ENCODE measurements at places on chromosomes 4 and X.

GRCh38 chr4:165716472-165716871 lies 156.6 kb upstream of the TLL1 start:
- DNase-seq, result peak; percentile 4

GRCh38 chr4:169311643-169312365 lies 41.0 kb upstream of the SH3RF1 start:
- peak; percentile 49 for DNase-seq

GRCh38 chrX:323721-324628 lies 5.4 kb upstream of the GTPBP6 start:
- no peak for DNase-seq

GRCh38 chr4:98444371-98444770 lies 183.2 kb downstream of the RAP1GDS1 start:
- no peak for DNase-seq

DNA sequence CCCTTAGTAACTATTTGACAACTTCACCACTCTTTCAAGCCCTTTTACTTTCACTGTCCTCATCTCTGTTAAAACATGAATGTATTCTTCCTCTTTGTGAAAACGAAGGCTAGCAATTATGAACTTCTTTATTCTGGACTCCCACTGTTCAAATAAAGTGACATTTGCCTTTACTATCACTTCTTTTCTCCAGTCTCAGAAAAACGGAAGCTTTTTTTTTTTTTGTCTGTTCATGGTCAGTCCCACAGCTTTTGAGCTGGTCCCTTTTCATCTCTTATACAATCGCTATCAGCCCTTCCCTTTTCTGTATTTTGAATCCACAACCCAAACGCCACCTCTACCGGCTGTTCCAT lies 327.7 kb downstream of the DKK2 start:
- DNase-seq, result no peak

DNA sequence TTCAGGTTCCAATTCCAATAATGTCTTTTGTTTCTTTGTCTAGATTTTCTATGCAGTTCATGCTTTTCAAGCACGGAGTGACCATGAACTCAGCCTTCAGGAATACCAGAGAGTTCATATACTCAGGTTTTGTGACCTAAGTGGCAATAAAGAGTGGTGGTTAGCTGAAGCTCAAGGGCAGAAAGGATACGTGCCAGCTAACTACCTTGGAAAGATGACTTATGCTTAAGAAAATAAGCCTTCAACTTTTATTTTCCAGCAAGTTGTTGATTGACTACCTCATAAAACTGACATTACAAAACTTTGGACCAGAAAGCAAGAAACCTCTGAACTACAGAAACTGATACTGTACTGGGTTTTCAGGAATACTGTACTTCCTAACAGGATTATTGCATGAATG lies 30.8 kb downstream of the INTS12 start:
- DNase-seq, result no peak

DNA sequence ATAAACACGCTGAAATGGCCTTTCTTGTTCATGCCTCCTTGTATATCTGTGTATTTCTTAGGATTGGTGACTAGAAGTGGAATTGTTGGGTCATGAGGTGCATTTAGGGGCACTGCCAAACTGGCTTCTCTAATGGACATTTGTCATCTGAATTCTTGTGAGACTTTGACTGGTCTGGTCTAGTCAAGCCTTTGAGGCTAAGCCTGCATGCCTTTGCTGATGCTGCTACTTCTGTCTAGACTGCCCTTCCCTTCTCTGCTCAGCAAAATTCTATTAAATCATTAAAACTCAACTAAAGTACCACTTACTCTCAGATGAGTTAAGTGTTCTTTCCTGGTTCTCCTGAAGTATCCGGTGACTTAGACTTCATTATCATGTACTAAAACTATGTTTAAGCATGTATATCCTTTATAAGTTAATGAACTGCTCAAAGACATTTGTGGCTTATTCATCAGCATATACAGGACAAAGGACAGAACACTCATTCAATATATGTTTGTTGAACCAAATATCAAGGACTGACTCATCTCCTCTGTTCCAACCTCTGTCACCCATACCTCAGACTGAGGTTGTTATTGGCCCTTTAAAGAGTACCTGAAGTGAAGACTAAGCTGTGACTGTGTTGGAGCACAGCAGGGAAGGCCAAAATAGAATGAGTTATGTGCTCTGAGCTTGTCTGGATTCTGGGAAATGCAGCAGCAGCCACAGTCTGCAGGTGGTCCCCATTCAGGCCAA lies 9.0 kb downstream of the TCEAL1 start:
- DNase-seq, result no peak

DNA sequence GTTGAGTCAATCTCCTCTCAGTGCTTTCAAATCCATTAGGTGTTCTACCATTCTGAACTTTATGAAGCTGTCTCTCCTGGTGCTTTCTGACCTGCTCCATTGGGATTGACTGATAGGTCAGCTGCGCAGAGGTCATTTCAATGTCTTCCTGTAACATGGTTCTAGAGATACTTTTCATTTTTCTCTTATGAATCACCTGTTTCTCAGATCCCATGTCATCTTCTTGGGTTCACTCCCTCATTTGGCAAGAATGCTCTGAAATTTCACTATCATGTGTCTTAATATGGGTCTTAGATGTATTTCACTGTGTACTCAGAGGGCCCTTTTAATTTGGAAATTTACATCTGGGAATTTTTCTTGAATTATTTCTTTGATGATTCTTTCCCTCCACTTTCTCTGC lies 13.8 kb upstream of the PGM2 start:
- DNase-seq, result no peak

- no peak for DNase-seq
Measured at GRCh38 chr4:138596896-138597295, 354.7 kb upstream of the SLC7A11 start.

GRCh38 chr4:87006426-87006675 lies 71.5 kb downstream of the AFF1 start:
- DNase-seq, result no peak

DNA sequence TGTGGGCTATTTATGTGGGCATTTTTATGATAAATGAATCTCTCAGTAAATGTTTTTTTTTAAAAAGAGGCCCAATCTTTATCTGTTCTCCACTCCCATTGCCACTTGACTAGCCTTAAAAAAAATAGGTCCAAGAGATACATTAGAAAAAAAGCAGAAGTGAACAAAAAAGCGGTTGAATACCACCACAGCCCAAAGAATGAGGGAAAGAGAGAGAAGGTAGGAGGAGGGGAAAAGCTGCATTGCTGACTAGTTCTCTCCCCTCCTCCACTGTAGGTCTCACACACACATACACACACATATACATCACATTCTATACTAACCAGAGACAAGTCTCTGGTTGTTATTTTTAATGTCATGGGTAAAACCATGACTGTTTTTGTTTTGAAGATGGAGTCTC lies 95.8 kb upstream of the IL13RA1 start:
- no peak for DNase-seq

DNA sequence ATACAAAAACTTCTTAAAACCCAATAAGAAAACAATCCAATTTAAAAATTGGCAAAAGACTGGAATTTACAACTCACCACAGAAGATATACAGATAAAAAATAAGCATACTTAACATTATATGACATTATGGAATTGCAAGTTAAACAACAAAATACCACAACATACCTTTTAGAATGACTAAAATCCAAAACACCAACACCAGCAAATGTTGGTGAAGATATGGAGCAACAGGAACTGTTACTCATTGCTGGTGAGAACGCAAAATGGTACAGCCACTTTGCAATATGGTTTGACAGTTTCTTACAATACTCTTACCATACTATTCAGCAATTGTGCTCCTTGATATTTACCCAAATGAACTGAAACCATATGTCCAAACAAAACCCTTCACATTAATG lies 112.4 kb downstream of the ADGRL3 start:
- DNase-seq, result no peak

DNA sequence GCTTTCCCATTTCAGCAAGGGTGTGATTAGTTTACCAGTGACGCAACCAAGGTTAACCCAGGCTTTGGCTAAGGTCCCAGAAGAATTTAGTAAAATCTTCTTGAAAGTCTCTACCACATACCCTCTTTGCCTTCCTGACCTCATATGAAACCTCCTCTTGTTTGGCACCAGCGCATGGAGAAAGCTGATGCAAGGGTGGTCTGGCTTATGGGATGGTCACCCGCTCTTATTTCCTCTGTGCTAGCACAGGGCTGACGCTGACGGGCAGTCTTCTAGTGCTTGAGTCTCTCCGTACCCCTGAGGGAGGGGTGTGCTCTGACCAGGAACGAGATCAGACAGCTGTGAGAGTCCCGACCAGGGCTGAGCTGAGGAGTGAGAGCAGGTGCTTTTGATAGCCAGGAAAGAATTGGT lies 137.6 kb downstream of the TENM3 start:
- DNase-seq, result no peak

DNA sequence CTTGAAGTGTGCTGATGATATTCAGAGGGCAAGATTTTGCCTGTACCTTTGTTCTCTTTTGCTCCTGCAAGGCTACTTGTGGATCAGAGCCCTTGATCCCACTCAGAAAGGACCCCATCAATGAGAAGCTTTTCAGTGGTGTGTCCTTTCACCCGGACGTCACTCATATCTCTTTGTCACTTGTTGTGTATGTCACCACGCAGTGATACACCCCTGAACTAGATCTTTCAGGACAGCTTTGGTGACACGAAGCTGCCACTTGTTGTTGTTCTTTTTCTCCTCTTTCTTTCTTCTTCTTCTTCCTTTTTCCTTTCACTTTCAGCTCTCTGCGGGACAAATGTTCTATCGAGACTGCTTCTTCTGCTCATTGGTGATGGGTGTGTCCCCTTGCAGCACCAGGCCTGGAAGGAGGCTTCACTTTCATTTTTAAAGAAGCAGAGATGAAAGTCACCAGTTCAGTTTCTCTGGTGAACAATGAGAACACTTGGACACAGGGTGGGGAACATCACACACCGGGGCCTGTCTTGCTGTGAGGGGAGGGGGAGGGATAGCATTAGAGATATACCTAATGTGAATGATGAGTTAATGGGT lies 83.6 kb downstream of the NBDY start:
- DNase-seq, result no peak

DNA sequence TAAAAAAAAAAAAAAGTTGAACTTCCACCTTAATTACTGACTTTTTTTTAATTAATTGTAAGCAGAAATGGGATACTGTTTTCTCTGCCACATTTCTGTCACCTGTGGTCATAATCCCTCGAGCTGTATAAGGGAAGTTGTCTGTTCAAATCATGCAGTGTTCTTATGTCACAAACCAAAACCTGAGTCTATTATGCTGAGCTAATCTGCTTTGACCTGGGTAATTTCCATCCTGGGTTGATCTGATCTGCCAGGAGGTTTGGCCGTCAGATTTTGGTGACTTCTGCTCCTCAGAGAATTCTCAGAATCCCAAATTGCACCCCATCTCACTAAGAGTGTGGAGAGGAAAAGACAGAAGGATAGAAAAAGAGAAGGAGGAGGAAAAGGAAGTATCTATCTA lies 683.1 kb downstream of the KCTD8 start:
- DNase-seq, result no peak

- no peak for DNase-seq
Measured at GRCh38 chr4:16110661-16111290, 27.0 kb upstream of the PROM1 start.

DNA sequence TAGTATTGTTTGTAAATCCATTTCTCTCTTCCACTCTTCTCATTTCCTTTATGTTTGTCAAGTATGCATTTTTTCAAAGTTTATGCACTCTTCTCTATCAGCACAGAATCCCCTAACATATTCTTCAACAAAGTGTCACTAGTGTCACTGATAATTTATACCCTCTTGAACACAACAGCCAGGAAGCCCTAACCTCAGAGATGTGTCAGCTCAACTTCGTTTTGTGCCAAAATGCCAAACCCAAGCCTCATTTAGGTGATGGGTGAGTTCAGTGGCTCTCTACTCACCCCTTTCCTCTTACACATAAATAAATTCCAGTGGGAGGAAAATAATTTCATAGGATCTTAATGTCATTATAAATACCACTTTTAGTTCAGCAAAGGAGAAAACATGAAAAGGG lies 22.4 kb upstream of the P2RY10 start:
- DNase-seq, result no peak

GRCh38 chr4:129342819-129343408 lies 247.0 kb downstream of the C4orf33 start:
- DNase-seq, result no peak

GRCh38 chr4:36288731-36289426 lies 7.5 kb downstream of the DTHD1 start:
- DNase-seq, result no peak

GRCh38 chrX:110032534-110033147 lies 29.7 kb downstream of the TMEM164 start:
- DNase-seq, result no peak

- DNase-seq, result no peak
Measured at GRCh38 chr4:113869743-113870375, 108.3 kb upstream of the CAMK2D start.

DNA sequence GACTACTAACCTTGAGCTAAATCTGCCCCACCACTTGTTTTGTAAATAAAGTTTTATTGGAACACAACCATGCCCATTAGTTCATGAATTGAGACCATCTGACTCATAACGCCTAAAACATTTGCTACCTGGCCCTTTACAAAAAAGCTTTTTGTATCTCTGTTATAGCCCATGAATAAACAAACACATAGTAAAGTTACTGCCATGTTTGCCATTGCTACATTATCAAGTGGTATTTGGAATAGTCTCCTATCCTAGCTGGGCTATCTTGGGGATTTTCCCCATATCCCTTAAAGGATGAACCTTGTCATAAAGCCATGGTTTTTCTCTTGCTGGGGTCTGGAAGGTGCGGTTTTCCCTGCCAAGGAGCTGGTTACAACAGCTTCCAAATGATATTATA lies 112.3 kb downstream of the FAM9B start:
- DNase-seq, result no peak

DNA sequence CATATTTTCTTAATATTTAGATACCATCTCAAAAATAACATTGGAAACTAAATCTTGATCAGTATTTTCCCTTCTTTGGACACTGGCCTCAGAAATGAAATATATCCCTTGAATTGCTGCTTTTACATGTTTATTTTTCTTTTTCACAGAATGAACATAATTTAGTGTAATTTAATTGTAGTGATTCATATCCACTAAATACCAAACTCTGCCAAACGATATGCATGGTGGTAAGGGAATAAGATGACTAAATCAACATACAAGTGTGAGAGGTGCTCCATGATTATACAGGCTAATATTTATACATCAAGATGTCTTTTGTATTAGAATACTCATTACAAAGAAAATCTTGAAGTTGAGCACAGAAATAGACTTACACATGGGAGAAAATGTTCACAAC lies 216.8 kb upstream of the PACRGL start:
- no peak for DNase-seq

DNA sequence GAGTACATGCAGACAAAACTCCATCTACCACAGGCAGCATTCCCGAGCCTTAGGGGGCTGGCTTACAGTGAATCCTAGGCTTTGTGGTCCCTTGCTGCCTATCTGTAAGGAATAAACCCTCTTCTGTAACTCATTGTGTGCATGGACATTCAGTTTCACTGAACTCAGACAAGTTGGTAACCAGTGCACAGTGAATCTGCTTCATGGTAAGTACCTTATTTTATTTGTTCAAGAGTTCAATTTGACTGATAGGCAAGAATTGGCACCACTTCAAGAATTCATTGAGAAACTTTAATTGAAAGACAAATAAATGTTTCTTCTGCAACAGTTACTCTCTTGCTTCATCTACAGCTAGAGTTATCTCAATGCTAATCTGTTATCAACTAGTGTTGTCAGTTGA lies 57.2 kb upstream of the PRRG1 start:
- DNase-seq, result no peak

GRCh38 chr4:184384056-184384809 lies 90.1 kb downstream of the IRF2 start:
- no peak for DNase-seq
